ENCODE measurements at places on chromosomes 1 and 21. TPM values are rescaled to one million over a fixed set of nuclear protein-coding genes. Genes with fewer than 3 reads are reported as not detected.

The C1orf141 gene
- not detected for total RNA-seq

The PKLR gene
- not detected for total RNA-seq

The BACE2 gene
- 37.6 TPM for total RNA-seq

The A3GALT2 gene
- not detected for total RNA-seq

The BEST4 gene
- total RNA-seq: not detected

All from HT1080 (cell line).